ENCODE measurements at places on chromosomes 6 and 20. TPM values are rescaled to one million over a fixed set of nuclear protein-coding genes. Genes with fewer than 3 reads are reported as not detected.
A peak's percentile ranks its signal among the peaks of the same experiment; 100 is the strongest.

The GSTA3 gene
- total RNA-seq, result not detected

The SCUBE3 gene
- total RNA-seq, result 35.3 TPM

The FAM50B gene
- total RNA-seq, result 2.8 TPM

DNA sequence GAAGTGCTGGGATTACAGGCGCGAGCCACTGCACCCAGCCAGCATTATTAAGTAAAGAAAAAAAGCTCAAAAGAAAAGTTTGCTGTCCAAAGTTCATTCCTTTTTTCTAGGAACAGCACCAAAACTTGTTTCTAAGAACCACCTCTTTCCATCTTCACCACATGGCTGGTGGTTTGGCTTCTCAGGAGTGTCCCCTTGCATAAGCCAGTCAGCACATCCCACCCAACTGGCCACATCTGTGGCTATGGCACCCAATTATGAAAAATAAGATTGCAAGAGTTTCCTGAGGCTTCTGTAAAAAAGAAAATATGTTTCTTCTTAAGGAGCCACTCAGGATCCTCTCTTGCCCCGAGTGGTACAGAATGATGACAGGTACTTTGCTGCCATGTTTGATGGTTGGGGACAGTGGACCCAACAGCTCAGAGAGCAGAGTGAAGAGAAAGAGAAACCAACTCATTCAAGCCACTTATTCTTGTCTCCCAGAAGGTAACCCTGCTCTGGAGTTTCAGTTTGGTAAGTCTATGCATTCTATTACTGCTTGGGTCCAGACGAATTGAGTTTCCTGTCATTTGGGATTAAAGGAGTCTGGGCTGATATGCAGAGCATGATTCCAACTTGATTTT is 65.3 kb downstream of the PSMB1 start:
- no peak for DNase-seq
- H3K27ac ChIP-seq, result no peak overlapping the region
- H3K27me3 ChIP-seq, result no peaks in the 10 kb centered on the region
- H3K4me3 ChIP-seq, result no peak overlapping the region
- peaks cover 5% of the 10 kb centered on the region for H3K4me1 ChIP-seq

GRCh38 chr6:32962213-32962826 is 6.1 kb upstream of the BRD2 start:
- peaks cover 2% of the 10 kb centered on the region for H3K36me3 ChIP-seq
- peaks cover 8% of the 10 kb centered on the region for H3K4me1 ChIP-seq
- H3K27me3 ChIP-seq, result peaks cover 4% of the 10 kb centered on the region
- no peak for DNase-seq

DNA sequence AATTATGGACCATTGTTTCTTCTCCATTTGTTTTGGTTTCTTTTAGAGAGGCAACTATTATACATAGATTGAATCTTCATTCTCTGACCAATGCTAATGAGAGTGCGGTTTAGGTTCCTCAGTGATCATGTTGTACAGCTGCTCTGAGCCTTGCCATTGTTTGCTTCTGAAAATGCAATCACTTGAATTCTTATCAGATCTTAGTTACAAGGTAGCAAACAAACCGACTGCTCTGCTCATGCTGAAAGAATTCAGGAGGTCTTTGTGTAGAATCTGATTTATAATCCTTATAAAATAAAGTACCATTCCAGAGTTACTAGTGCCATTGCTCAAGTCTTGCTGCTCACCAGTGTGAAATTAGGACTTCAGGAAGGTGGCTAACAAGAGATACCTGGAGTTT is 569.1 kb upstream of the ID4 start:
- H3K4me1 ChIP-seq, result peaks cover 13% of the 10 kb centered on the region
- no peaks in the 10 kb centered on the region for H3K27me3 ChIP-seq
- peak overlapping the region; percentile 57 for H3K27ac ChIP-seq
- peaks cover 2% of the 10 kb centered on the region for H3K36me3 ChIP-seq
- DNase-seq, result no peak

DNA sequence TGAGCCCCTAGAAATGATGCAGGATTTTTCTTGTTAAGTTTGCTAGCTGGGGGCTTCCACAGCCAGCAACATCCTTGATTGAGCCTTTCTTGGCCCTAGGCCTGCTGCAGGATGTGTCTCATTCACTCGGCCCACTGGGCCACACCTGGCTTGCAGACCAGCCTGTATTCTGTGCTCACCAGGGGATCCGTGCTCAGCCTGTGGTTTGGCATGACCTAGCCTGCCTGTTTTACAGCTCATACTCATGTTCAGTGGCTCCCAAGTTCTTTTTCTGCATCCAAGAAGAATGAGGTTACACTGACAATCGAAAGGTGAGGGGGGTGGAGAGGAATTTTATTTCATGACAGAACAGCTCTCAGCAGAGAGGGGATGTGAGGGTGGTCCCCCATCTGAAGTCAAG is 263.4 kb downstream of the RIMS1 start:
- no peak overlapping the region for H3K4me3 ChIP-seq
- H3K27me3 ChIP-seq, result no peaks in the 10 kb centered on the region
- DNase-seq, result no peak
- no peaks in the 10 kb centered on the region for H3K36me3 ChIP-seq

DNA sequence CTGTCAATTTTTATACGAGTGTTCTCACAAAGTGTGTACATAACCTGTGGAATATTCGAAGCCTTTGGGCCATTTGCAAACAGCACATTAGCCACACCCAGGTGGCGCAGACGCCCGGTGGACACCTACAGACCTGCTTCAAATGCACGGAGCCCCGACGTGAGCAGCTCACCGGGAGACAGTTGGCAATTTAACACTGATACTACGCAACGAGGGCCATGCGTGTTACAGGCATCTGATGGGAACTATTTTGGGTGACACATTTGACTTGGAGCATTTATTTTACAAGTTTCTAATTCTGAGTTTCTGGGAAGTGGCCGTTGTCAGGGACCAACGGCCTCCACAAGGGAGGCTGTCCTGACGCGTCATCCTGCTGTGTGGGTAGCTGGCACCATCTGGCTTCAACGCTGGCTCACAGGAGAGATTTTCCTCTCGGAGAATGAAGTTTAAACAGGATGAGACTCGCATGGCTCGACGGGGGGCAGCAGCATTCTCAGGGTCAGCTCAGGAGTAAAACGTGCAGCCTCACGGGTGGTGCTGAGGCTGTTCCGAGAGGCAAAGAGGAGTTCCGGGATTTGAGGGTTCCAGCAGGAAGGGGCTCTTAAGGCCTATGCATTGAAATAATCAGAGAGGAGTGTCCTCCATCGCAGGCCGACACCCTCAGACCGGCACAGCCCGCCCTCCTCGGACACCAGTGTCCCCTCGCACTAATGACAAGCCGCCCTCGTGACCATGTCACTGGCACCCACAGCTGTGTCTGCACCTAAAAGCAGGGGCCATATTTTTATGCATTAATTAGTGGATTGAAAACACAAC is 207.4 kb downstream of the DLL1 start:
- no peak overlapping the region for H3K27ac ChIP-seq
- peaks cover 21% of the 10 kb centered on the region for H3K27me3 ChIP-seq
- no peak for DNase-seq
- peaks cover 5% of the 10 kb centered on the region for H3K4me1 ChIP-seq

The SLC26A8 gene
- not detected for total RNA-seq

DNA sequence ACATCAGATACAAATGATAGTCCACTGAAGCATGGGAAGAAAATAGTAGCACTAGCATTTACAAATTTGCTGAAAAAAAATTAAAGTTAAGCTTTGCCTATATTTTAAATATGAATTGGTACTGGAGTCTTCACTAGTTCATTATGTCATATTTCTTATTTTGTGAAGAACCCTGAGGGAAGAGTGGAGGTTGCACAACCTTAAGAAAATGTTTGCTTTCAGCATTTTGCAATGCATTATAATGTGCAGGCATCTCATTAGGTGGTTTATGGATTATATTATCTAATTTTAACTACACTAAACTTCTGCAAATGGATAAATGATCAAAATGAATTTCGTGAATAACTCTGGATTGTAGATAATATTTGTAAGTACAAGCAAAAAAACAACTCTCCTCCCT is 390.8 kb upstream of the HS3ST5 start:
- H3K36me3 ChIP-seq, result no peaks in the 10 kb centered on the region
- H3K27ac ChIP-seq, result no peak overlapping the region
- H3K4me3 ChIP-seq, result no peak overlapping the region
- no peaks in the 10 kb centered on the region for H3K27me3 ChIP-seq

GRCh38 chr6:148997865-148998264 is 251.0 kb downstream of the UST start:
- no peak for DNase-seq
- no peak overlapping the region for H3K4me3 ChIP-seq
- no peak overlapping the region for H3K27ac ChIP-seq
- H3K27me3 ChIP-seq, result no peaks in the 10 kb centered on the region

DNA sequence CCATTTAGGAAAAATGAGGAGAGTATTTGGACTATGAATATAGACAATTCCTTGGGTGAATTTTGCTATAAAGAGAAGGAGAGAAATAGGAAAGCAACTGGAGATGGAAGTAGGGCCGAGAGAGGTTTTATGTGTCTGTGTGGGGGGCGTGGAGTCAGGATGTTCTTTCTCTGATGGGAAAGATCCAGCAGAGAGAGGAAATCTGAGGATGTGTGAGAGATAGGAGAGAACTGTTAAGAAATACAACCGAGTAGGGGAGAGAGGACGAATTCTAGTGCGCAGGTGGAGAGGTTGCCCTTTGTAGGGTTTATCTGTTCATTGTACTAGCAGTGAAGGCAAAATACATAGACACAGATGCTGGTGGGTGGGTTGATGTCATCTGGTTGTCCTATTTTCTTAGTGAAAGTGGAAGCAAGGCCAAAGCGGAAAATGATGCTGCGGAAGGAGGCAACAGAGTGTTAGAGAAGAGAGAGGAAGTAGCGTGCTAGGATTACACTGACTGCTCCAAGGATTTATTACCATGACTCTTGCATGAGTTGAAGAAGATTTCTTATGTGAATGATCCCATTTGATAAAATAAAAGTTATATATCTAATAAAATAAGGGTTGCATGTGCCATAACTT is 57.7 kb downstream of the CLVS2 start:
- H3K27me3 ChIP-seq, result no peaks in the 10 kb centered on the region
- DNase-seq, result no peak
- peaks cover 1% of the 10 kb centered on the region for H3K4me1 ChIP-seq
- H3K36me3 ChIP-seq, result no peaks in the 10 kb centered on the region

- H3K27me3 ChIP-seq, result peaks cover 10% of the 10 kb centered on the region
- DNase-seq, result no peak
- H3K27ac ChIP-seq, result no peak overlapping the region
- H3K36me3 ChIP-seq, result no peaks in the 10 kb centered on the region
- H3K4me1 ChIP-seq, result peaks cover 5% of the 10 kb centered on the region
Observed at GRCh38 chr6:45438849-45439406, 61.2 kb upstream of the SUPT3H start.

DNA sequence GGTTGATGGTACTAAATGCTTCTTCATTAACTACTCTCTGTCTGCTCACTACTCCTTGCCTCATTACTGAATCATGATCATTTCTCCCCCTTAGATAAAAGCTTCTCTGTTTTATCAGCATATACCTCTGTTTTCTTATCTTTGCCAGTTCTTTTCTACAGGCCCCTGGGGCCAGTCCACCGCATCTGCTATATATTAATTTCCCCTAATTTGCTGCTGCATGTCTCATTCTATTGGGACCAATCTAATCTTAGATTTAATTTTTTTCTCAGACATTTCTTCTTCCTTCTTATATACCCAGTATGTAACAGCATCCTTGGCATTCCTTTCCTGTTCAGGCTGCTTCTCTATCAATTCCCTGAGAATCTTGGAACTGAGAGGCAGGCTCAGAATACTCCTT is 51.2 kb downstream of the GRIK2 start:
- H3K4me3 ChIP-seq, result no peak overlapping the region
- DNase-seq, result no peak
- H3K36me3 ChIP-seq, result no peaks in the 10 kb centered on the region
- no peaks in the 10 kb centered on the region for H3K4me1 ChIP-seq
- H3K27ac ChIP-seq, result no peak overlapping the region

The C6orf58 gene
- total RNA-seq, result not detected

DNA sequence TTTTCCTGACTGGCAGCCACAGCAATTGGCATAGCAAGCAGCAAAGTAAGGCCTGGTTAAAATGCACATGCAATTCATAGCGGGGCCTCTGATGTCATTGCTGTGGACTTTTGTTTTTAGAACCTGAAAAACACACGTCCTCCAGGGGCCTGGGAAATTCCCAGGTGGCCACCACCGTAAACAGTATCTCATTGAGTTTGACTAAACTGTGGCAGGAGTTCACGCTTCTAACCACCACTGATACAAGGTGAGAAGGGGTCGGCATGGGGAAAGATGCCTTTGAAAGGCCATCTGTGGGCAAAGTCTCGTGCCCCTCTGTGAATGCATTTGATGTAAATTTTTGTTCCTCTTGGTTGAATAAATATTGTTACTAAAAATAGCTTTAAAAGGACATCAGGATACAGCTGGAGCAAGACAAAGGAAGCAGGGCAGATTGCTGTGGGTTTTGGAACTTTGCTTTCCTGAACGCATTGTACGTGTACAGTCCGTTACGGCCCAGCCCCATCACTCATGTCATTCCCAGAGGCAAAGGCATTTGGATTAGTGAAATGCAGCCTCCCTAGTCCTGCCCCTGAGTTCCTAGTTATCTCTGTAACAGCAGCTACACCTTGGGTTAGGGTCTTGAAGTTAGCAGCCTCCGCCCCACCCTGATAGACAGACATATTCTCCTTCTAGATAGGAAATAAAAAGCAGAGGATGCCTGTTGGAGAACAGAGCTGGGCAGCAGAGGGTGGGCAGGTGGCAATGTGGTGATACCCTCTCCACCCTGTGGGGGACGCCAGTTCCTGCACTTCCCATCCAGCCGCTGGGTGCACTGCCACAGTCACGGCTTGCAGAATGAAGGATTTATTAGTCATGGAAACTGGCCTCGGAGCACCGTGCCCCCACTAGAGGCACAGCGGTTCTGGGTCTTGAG is 80.3 kb downstream of the ZDHHC14 start:
- DNase-seq, result no peak
- H3K4me3 ChIP-seq, result no peak overlapping the region
- H3K27ac ChIP-seq, result peak overlapping the region; percentile 83
- peaks cover 13% of the 10 kb centered on the region for H3K4me1 ChIP-seq
- no peaks in the 10 kb centered on the region for H3K36me3 ChIP-seq

The COL21A1 gene
- 20.5 TPM for total RNA-seq

The HLA-DRA gene
- total RNA-seq, result not detected

The C6orf120 gene
- 25.3 TPM for total RNA-seq

GRCh38 chr20:4730780-4731179 is 9.1 kb downstream of the PRND start:
- DNase-seq, result no peak
- H3K27me3 ChIP-seq, result peaks cover 26% of the 10 kb centered on the region
- H3K27ac ChIP-seq, result no peak overlapping the region
- no peaks in the 10 kb centered on the region for H3K36me3 ChIP-seq
- no peaks in the 10 kb centered on the region for H3K4me1 ChIP-seq
- no peak overlapping the region for H3K4me3 ChIP-seq

GRCh38 chr6:358432-358831 is 33.1 kb upstream of the IRF4 start:
- H3K27me3 ChIP-seq, result no peaks in the 10 kb centered on the region
- no peak for DNase-seq
- no peak overlapping the region for H3K27ac ChIP-seq
- peaks cover 3% of the 10 kb centered on the region for H3K36me3 ChIP-seq

DNA sequence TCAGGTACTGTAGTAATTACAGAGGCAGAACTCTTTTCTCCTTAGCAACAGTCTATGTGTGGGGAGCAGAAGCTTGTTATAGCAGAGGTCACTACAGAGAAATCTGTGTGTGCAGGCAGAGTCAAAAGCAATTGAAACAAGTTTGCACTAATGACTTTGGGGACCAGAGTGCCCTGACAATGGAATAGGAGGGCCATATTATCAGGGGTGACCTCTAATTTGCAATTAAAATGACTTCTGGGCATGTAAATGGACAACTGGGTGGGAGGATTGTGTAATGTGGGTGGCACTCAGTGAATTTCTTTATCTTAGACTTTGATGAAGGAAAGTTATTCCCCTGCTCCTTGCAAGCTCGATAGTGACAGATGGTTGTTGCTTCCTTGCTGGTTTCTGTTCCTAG is 127.2 kb downstream of the PLCB4 start:
- no peak overlapping the region for H3K27ac ChIP-seq
- no peak overlapping the region for H3K4me3 ChIP-seq
- H3K27me3 ChIP-seq, result no peaks in the 10 kb centered on the region
- H3K4me1 ChIP-seq, result peaks cover 12% of the 10 kb centered on the region
- DNase-seq, result no peak

The C6orf15 gene
- not detected for total RNA-seq

Data from progenitor cell of endocrine pancreas (in vitro differentiated cells).